Effector memory CD8-positive, alpha-beta T cell (primary cell): ENCODE measurements at places on chromosomes 4 and X.

- DNase-seq = no peak
Measured at GRCh38 chr4:2735869-2736268, 20.3 kb downstream of the TNIP2 start.

- DNase-seq = no peak
Measured at GRCh38 chrX:107272431-107272921, 66.1 kb downstream of the DNAAF6 start.

GRCh38 chrX:30992381-30992904 lies 79.4 kb downstream of the FTHL17 start:
- DNase-seq = no peak

GRCh38 chr4:110474481-110474880 lies 1.5 kb upstream of the ENPEP start:
- DNase-seq = no peak

DNA sequence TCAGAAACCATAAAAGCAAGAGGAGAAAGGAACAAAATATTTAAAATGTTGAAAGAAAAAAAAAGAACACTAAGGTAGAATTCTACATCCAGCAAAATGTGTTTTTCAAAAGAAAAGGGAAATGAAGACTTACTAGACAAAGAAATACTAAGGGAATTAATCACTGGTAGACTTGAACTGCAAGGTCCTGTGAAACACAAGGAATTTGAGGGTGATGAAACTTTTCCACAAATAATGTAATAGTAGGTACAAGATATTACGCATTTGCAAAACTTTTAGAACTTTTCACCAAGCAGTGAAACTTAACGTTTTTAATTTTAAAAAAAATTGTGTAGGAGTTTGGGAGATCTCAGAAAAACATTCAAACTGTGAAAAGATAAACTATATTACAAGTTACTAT lies 180.3 kb upstream of the MAGEB16 start:
- DNase-seq = no peak

DNA sequence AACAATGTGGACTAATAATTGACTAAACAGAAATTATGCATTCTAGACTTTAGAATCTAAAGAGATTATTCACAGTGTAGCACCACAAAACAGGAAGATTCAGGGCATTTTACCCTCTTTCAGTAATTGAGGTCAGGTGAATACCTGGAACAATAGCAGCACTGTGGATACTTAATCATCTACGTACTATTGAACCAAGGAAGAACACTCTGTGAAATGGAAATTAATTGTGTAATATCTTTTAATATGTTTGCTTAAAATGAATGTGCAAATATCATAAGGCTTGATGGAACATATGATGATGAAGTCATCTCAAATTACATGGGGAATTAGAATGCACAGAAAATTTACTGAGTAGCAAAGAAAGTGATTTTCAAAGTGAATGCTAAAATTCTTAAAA lies 68.5 kb upstream of the MAP9 start:
- DNase-seq = no peak

- DNase-seq = no peak
Measured at GRCh38 chr4:170691168-170691567, 601.4 kb upstream of the AADAT start.

GRCh38 chr4:6253111-6253510 lies 16.5 kb upstream of the WFS1 start:
- no peak for DNase-seq
